ENCODE measurements at places on chromosomes 6 and 20. TPM values are rescaled to one million over a fixed set of nuclear protein-coding genes. Genes with fewer than 3 reads are reported as not detected.

KHDC1L gene
- total RNA-seq, result not detected

PSORS1C2 gene
- total RNA-seq, result not detected

CTCFL gene
- total RNA-seq, result 0.92 TPM

TRIM40 gene
- total RNA-seq, result not detected

ARFGEF3 gene
- total RNA-seq, result 6.1 TPM

SOX18 gene
- 12.8 TPM for total RNA-seq

CLIC5 gene
- total RNA-seq, result 2.9 TPM

ASIP gene
- total RNA-seq, result 22.5 TPM

NANP gene
- total RNA-seq, result 8.1 TPM

MYLK4 gene
- 0.25 TPM for total RNA-seq

ADRM1 gene
- 109 TPM for total RNA-seq

VAPB gene
- 13.3 TPM for total RNA-seq

FOXF2 gene
- total RNA-seq, result not detected

LHFPL5 gene
- total RNA-seq, result not detected

CDSN gene
- not detected for total RNA-seq

CLPSL2 gene
- not detected for total RNA-seq

GMDS gene
- 11.0 TPM for total RNA-seq

CENPQ gene
- total RNA-seq, result 4.4 TPM

PHACTR2 gene
- total RNA-seq, result 56.0 TPM

GPLD1 gene
- total RNA-seq, result 2.0 TPM

SUMO4 gene
- total RNA-seq, result 2.3 TPM

VSTM2L gene
- total RNA-seq, result 3.0 TPM

SNAP91 gene
- 0.71 TPM for total RNA-seq

KIF25 gene
- total RNA-seq, result not detected

SLC22A3 gene
- 33.2 TPM for total RNA-seq

GHRH gene
- total RNA-seq, result not detected

IP6K3 gene
- total RNA-seq, result 0.24 TPM

NRM gene
- 8.5 TPM for total RNA-seq
